ENCODE measurements at places on chromosomes 4 and X.

- peak; percentile 18 for DNase-seq
Observed at GRCh38 chr4:139278912-139279759, 889 bp downstream of the MGARP start.

- no peak for DNase-seq
Observed at GRCh38 chr4:101708293-101709039, 82.1 kb upstream of the BANK1 start.

DNA sequence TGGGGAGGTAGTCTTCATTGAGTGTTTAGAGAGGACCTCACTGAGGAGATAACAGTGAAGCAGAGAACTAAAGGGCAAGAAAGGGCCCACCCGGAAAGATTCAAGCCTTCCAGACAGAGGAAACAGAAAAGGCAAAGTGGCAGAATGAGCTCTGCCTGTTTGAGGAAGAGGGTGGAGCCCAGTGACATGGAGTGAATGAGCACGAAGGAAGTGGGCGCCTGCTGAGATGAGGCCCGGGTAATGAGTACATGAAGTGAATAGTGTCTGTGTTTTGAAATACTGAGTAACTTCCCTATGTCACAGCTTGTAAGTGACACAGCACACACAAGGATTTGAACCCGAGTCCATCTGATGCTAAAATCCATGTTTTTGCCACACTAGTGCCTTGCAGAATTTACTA, 32.5 kb upstream of the TLR2 start:
- DNase-seq = no peak

GRCh38 chr4:52098618-52099017, 47.5 kb downstream of the SPATA18 start:
- DNase-seq = no peak

DNA sequence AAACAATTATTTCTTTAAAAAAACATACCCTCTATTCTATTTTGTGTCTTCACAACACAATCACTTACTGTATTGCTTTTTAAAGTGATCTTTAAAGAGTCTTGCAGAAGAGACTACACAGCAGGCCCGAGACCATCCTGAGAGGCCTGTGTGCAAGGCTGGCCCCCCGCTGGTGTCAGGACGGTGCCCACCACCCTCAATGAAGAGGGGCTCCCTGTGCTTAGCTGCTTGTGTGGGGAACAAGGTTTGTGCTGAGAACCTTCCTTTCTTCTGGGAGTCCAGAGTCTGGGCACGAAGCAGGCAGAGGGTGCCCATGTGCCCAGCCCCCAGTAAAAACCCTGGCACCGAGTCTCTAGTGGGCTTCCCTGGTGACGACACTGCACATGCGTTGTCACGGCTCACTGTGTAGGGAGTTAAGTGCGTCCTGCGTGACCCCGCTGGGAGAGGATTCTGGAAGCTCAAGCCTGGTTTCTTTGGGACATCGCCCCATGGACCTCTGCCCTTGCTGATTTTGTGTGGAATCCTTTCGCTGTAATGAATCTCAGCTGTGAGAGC, 22.0 kb downstream of the RGS12 start:
- DNase-seq = no peak

DNA sequence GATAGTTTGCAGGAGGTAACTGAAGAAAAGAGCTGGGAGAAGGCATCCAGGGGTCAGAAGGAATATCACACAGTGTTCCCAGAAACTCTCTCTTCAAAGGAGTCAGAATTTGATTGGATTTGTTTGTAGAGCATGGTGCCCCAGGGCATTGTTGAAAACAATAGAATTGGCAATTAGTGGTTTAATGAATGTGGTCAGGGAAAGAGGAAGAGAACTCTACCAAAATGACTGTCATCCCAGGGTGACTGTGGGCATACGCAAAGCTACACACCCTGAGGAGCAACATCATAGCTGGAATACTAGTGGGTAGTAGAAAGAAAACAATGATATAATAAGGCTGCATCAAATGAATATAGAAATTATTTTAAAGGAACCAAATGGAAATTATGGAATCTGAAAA, 21.5 kb downstream of the TNIP2 start:
- DNase-seq = no peak

DNA sequence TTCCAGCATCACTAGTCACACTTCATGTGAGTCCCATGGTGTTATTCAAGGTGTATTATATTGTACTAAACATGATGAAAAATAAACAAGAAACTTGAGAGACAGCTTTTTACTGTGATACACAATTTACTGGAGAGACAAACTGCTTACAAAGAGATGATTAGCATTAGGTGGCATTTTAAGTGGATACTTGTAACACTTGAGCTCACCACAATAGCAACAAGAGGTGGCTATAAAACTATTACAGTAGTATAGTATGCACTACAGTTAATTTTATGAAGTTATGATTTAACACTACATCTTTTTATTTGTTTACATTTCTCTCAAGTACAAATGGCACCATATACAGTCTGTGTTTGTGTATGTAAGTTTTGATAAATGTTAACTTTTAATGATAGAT, 246.6 kb downstream of the PARM1 start:
- no peak for DNase-seq

- no peak for DNase-seq
Observed at GRCh38 chrX:40933132-40933705, 152.0 kb upstream of the USP9X start.

DNA sequence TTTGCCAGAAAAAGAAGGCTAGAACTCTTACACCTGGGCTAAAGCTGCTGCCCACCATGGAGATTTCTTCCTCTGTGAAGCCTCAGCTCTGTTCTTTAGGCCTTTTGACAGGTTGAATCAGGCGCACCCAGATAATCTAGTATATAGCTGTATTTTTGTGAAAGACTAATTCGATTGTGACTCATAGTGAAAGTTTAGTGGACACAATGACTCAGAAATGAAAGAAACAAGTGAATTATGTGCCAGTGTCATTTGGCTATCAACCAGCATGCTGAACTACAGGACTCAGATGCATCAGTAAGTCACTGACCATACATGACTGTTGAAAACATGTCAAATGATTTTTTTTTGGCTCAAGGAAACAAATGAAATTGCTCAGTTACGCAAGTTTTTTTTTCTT, 425.4 kb downstream of the SLITRK2 start:
- DNase-seq = no peak
